ENCODE measurements at places on chromosomes 1 and 21.

GRCh38 chr1:100441146-100441545, 88.8 kb downstream of the CDC14A start:
- DNase-seq = no peak

GRCh38 chr21:15210235-15210678, 145.5 kb upstream of the NRIP1 start:
- no peak for DNase-seq

DNA sequence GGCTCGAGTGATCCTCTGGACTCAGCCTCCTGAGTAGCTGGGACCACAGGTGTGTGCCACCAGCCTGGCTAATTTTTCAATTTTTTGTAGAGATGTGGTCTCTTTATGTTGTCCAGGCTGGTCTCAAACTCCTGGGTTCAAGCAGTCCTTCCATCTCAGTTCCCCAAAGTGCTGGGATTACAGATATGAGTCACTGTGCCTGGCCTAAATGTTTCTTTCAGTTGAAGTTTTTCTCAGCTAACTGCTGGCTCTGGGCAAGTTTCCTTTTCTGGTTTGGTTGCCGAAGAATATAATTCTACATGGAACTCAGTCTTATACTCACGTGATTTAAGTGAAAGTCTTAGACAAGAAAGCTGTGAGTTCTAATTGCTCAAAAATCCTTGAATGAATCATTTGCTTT, 57.0 kb downstream of the SASS6 start:
- DNase-seq = no peak

GRCh38 chr1:247833601-247834000, 8.1 kb downstream of the OR11L1 start:
- no peak for DNase-seq
